Activated CD4-positive, CD25-positive, alpha-beta regulatory T cell treated with anti-CD3 and anti-CD28 coated beads, Interleukin-2, amount 50 U/mL, for 16 hours (primary cell): ENCODE measurements at places on chromosomes 4 and X.
A peak's percentile ranks its signal among the peaks of the same experiment; 100 is the strongest.

DNA sequence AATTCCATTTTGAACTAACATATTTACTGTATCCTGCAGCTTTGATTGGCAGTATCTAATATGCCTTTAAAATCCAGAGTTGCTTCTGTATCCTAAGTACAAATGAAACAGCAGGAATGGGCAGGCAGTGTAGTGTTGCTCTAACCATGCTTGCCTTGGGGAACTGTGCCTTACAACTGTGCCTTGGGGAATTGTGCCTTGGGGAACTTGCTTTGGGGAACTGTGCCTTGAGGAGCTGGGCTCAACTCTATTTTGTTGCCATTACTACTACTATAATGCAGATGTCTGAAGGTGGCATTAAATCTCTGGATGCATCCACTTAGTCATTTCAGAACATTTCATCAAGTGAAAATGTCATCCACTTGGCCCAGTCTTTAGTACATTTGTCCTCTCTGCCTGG lies 6.9 kb downstream of the CXCL3 start:
- DNase-seq: no peak

- DNase-seq: no peak
These were observed 1.3 kb downstream of the HS3ST1 start for GRCh38 chr4:11427121-11427996.

GRCh38 chr4:5066101-5066500 lies 14.8 kb downstream of the STK32B start:
- DNase-seq: no peak

- no peak for DNase-seq
These were observed 504.8 kb upstream of the BOD1L1 start for GRCh38 chr4:14132301-14132700.

- no peak for DNase-seq
These were observed 3.4 kb upstream of the AVPR2 start for GRCh38 chrX:153900831-153901752.

DNA sequence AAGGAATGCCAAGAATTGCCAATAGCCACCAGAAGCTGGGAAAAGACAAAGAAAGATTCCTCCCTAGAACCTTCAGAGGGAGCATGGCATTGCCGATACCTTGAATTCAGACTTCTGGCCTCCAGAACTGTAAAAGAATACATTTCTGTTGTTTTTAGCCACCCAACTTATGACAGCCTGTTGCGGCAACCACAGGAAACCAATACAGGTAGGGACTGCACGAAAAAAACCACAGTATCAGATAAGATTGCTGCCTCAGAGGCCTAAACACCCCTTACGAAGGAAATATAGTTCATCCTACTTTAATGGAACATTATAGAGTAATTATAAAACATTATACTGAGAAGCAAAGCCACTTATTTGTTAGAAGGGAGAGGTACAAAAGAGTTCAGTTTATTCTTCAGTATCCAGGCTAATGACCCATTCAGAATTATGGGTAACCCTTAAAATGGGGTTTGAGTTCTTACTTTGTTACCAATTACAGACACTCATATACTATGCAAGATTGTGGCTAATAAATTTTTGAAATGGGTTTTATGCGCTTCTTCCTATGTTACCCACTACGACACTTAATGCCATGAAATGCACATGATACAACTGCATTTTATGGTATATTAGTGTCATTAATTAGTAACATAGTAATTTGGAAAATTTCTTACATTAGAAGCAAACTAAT lies 37.4 kb upstream of the SMIM10L2A start:
- peak; percentile 11 for DNase-seq

DNA sequence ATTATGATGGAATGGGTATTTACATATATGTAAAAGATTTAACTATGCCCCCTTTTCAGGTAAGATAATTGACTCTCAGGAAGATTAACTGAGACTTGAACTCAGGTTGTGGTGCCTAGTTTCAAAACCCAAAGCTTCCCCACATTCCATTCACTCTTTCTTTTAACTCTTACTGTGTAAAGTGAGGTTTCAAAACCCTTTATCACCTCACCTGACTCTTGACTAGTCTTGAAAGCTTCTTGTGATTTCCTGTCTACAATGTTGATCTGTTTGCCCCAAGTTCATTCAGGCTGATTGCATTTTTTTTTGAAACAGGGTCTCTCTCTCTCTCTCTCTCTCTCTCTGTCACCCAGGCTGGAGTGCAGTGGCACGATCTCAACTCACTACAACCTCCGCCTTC lies 40.5 kb upstream of the RAPGEF2 start:
- no peak for DNase-seq

- DNase-seq: no peak
These were observed 66.2 kb downstream of the ASB9 start for GRCh38 chrX:15203694-15204093.

GRCh38 chr4:113741956-113742355 lies 19.6 kb downstream of the CAMK2D start:
- no peak for DNase-seq

DNA sequence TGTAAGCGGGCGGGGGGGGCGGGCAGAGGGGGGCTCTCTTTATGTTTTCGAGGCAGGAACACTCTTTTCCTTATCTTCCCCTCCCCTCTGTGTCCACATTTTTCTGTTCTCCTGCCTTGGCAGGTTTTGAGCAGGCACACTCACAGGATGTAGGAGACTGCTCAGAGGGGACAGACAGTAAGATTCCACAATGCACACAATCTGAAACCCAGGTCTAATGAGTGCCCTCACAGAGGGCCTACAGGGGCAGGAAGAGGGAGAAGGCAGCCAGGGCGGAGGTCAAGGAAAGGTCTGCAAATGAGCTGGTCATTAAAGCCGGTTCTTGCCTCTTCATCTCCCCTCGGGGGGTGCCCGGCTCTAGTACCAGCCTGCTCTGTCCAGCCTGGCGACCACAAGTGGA lies 106.1 kb upstream of the ATP6AP2 start:
- no peak for DNase-seq

DNA sequence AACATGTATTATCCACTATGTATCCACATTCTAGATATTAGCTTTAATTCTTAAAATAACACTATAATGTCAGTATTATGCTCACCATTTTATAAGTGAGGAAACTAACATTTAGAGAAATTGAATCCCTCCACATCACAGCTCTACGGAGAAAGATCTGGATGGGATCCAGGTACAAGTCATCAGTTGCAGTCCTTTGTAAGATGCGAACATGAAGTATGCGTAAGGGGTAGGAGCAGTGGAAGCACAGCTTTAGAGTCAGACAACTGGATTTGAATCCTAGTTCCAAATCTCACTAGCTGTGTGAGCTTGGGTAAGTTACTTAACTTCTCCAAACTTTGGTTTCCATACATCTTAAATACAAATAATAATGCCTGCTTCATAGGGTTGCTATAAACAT lies 162.5 kb downstream of the ATP10D start:
- DNase-seq: no peak

DNA sequence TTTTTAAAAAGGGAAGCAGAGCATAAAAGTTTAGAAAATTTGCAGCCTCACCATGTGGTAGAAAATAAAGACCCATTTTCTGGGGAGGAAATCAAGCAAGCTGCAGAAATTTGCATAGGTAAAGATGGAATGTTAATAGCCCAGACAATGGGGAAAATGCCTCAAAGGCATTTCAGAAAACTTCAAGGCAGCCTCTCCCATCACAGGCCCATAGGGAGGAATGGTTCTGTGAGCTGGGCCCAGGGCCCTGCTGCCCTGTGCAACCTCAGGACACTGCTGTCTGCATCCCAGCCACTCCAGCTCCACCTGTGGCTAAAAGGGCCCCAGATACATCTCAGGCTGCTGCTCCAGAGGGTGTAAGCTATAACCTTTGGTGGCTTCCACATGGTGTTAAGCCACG lies 137.9 kb downstream of the INPP4B start:
- no peak for DNase-seq

DNA sequence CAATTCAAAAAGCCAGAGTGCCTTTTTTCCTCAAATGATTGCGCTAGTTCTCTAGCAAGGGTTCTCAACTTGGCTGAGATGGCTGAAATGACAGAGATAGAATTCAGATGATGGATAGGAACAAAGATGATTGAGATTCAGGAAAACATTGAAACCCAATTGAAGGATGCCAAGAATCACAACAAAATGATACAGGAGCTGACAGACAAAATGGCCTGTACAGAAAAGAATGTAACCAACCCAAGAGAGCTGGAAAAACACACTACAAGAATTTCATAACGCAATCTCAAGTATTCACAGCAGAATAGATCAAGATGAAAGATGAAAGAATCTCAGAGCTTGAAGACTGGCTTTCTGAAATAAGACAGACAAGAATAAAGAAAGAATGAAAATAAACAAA lies 51.7 kb upstream of the MMAA start:
- no peak for DNase-seq
